ENCODE measurements at places on chromosomes 7 and 10.

GRCh38 chr7:21944616-21945453, 864 bp downstream of the CDCA7L start:
- DNase-seq: no peak

DNA sequence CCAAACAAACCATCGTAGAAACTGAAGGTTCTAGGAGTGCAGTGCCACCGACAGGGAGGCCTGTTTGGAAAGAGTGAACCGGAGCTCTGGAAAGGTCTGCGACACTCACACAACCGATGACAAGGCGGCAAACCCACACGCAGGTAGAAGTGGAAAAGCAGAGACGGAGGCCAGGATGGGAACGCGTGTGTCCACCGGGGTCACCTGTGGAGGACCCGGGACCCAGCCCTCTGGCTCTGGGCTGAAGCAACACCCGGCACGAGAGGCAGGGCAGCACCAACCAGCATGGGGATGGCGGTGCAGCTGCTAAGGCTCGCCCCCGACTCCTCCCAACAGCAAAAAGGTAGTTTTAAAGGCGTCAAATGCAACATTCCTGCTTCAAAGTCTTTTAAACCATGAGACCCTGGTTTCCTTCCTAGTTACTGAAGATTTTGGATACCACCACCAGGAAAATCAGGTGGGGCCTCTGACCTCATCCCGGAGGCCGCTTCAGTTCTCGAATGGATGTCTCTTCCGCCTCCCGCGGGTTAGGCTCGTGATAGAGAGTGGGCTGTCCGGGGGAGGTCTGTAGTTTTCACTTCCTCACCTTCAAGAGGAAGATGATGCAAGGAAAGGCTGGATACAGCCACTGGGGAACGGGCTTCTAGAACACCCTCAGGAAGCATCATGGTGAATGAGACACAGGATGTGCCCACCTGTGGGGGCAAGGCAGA, 115.5 kb downstream of the SMURF1 start:
- no peak for DNase-seq

DNA sequence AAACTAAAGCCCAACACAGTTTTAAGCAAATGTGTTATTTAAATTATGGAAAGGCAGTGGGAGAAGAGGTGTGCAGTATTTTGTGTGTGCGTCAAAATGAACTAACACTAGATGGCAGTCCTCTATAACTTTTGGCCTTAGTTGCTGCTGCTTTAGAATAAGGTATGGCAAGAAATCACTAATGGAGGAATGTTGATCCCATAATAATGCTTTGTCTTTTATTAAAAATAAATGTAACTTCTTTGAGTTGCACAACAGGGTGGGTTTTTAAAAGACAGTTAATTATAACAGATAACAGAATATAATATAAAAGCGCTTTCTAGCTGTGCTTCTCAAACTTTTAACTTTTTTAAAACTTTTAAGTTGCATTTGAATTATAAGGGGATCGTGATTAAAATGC, 56.4 kb downstream of the BBS9 start:
- DNase-seq: no peak

DNA sequence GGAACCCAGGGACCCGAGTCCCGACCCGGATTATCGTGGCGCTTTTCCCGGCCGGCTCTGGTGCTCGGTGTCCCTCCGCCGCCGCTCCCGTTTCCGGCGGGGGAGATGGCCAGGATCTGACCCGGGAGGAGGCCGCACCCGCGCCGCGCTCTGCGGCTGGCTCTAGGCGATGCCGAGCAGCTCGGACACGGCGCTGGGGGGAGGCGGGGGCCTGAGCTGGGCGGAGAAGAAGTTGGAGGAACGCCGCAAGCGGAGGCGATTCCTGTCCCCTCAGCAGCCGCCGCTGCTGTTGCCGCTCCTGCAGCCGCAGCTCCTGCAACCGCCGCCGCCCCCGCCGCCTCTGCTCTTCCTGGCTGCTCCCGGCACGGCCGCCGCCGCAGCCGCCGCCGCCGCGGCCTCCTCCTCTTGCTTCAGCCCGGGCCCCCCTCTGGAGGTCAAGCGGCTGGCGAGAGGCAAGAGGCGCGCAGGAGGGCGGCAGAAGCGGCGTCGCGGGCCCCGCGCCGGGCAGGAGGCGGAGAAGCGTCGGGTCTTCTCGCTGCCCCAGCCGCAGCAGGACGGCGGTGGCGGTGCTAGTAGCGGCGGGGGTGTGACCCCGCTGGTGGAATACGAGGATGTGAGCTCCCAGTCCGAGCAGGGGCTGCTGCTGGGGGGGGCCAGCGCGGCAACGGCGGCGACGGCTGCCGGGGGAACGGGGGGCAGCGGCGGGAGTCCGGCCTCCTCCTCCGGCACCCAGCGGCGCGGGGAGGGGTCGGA, 593 bp downstream of the CDK13 start:
- peak; percentile 9 for DNase-seq

GRCh38 chr7:92913849-92914248, 77.5 kb upstream of the CDK6 start:
- DNase-seq: no peak

DNA sequence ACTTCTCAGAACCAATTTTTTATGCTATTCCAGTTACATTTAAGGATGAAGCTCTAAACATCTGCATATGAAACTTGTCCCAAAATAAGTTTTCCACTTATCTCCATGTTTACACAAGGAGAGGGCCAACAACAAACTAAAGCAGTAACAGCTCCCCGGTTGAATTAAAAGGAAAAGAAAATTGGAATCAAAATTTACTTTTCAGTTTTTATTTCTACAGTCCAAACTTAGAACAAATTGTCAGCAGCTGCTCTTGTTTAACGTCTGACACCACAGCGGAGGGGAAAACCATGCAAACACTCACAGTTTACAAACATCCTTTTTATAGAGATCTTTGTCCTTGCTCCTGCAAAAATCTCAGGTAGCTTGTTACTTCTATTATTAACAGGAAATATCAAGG, 101.3 kb downstream of the COL28A1 start:
- no peak for DNase-seq

DNA sequence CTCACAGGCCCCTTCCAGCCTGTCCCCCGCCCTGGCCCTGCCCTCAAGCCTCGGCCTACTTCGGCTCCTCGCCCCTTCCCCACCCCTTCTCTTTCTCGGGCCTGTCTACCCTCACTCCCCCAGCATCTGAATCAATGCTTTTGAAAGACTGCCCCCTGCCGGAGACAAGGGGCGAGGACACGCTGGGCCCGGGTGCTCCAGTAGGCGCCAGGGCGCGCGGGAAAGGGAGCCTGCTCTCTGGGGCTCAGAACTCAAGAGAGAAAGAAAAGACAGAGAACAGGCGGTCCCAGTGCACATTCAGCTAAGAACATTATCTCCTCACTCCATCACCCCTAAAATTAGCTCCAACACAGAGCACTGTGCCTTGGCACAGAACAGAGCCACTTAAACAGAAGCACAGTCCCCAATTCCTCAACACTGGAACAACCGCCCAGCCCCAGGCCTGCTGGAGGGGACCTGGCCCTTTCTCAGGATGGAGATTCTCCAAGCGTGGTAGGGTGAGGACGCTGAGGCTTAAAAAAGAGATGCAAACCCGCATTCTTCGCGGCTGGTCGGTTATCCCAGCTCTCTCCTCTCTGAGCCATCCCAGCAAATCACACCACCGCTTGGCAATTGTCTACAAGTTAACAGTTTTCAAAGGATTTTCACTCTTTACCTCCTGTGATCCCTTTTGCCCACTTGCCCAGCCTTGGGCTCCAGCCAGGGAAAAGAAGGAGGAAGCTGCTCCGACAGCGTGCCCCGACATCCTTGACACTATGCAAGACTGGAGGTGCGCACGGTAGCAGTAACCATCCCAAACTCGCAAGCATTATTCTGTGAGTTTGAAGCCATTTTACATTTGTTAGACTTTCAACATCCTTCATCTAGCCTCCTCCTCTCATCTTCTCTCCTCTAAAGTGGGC, 2.1 kb downstream of the GIGYF1 start:
- peak; percentile 81 for DNase-seq

- no peak for DNase-seq
Observed at GRCh38 chr10:117005527-117006055, 604 bp upstream of the SHTN1 start.

- no peak for DNase-seq
Observed at GRCh38 chr10:100340948-100341847, 5.8 kb upstream of the SCD start.

GRCh38 chr10:114871379-114871778, 49.8 kb downstream of the FHIP2A start:
- DNase-seq: no peak

DNA sequence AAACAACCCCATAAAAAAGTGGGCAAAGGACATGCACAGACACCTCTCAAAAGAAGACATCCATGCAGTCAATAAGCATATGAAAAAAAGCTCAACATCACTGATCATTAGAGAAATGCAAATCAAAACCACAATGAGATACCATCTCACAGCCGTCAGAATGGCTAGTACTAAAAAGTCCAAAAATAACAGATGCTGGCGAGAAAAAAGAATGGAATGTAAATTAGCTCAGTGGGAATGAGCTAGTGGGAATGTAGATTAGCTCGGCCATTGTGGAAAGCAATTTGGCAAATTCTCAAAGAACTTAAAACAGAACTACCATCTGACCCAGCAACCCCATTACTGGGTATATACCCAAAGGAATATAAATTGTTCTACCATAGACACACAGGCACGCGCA, 287.0 kb downstream of the WDR37 start:
- DNase-seq: no peak

- DNase-seq: no peak
Observed at GRCh38 chr10:113187063-113187777, 237.2 kb downstream of the TCF7L2 start.

DNA sequence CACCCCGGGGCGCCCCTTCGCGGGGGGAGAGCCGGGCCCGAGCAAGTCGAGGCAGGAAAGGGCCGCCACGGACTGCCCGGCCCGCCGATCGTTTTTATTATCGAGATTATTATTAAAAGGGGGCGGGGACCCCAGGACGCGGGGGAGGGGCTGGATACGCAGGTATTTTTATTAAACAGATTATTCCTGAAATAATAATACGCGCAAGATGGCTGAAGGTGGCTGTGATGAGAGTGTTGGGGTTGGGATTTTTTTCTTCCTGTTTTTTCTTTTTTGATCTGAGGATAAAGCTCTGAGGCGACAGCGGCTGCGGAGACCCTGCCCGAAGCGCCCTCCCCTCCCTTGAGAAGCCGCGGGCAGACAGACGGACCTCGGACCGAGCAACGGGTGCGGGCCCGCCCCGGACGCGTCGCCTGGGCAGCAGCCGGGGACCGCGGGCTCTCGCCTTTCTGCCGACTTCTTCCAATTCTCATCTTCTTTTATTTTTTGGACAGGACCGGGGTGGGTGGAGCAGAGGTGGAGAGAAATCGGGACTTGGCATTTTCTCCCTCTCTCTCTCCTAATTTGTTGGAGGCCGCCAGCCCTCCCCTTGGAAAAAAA, 1.4 kb upstream of the TRIM8 start:
- no peak for DNase-seq

DNA sequence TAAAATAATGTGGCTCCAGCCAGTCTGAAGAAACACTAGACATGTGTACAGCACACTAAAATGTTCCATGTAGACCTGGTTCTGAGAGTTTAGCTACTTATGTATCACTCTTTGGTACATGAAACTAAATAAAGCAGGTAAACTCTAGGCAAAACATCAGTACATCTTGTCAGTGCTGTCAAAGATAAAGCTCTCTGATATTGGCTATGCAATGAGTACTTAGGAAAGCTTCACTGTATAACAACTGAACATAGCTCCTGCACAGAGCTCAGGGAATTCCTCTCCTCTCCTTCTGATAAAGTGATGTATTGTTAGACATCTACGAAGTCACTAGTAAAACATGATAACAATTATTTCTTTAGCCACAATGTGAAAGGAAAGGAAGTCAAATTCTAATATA, 3.5 kb downstream of the LRRN3 start:
- no peak for DNase-seq

- no peak for DNase-seq
Observed at GRCh38 chr7:22387583-22387982, 30.6 kb upstream of the RAPGEF5 start.

GRCh38 chr7:16743236-16743635, 10.3 kb upstream of the TSPAN13 start:
- DNase-seq: no peak

DNA sequence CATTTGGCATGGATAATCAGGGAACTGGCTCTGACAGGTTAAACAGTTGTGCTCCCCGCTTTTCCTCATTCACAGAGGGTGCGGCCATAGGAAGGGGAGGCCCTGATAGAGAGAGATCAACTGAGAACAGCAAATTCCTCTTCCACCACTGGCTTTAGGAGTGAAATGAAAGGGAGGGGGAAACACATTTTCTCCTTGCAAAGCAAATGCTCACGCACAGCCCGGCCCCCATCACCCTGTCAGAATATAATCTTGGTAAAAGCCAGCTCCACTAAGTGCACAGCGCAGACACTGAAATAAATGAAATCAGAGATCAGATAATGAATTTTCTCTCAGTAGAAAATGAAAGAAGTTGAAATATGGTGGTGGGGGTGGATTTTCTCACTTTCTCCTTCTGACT, 187.2 kb downstream of the GLI3 start:
- DNase-seq: no peak

DNA sequence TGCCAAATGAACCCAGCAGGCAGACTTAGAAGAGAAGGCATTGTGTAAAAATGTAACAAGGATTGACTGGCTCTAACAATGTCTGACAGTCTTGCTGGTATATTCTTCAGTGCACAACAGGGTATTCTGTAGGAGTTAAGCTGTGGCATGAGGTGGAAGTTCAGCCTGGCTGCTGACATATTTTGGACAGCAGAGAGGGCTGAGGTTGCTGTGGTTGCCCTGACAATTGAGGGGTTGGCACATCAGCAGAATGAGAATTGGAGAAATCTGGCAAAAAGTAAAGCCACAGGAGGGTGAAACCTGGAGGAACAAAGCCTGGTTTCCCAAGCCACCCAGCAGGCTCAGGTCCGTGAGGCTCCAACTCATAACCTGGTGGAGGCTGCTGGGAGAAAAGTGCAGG, 220.2 kb downstream of the JAZF1 start:
- DNase-seq: no peak

GRCh38 chr10:100969187-100970075, at the start of gene SEMA4G:
Gene SEMA4G, plus strand, starts transcription at chr10:100969504. Its CDS starts 3,409 bp downstream, at chr10:100972913.
- DNase-seq: peak; percentile 64

- DNase-seq: no peak
Observed at GRCh38 chr7:127361736-127362135, 30.8 kb downstream of the ZNF800 start.

GRCh38 chr7:28224675-28225074, 44.1 kb upstream of the JAZF1 start:
- no peak for DNase-seq

- no peak for DNase-seq
Observed at GRCh38 chr10:24425151-24425550, 216.2 kb downstream of the KIAA1217 start.

- DNase-seq: no peak
Observed at GRCh38 chr10:43376828-43377423, 5.5 kb downstream of the FXYD4 start.

GRCh38 chr10:18473424-18474117, 177.8 kb downstream of the NSUN6 start:
- DNase-seq: no peak

Data from T-cell (primary cell).